CD4-positive, alpha-beta T cell treated with Interleukin-10 for 1 hour (primary cell): ENCODE measurements at places on chromosomes 3 and 15.

DNA sequence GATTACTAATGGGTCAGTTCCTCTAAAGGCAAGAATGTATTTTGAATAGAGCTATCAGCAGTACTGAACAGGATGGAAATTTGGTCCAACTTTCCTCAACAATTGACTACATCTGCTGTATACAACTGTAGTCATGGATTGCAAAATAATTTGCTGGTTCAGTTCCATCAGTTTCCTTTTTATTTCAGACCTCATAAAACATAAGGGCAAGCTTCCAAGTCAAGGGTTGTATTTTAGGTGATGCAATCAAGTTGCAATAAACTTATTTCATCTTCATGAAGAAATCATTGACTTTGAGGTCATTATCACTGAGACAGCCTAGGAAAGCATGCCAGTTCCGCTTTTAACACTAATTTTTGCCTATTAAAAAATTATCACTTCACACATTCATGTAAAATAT lies 90.4 kb upstream of the TSEN2 start:
- no peak for DNase-seq

GRCh38 chr15:32986147-32986546 lies 208.4 kb downstream of the FMN1 start:
- DNase-seq = no peak

DNA sequence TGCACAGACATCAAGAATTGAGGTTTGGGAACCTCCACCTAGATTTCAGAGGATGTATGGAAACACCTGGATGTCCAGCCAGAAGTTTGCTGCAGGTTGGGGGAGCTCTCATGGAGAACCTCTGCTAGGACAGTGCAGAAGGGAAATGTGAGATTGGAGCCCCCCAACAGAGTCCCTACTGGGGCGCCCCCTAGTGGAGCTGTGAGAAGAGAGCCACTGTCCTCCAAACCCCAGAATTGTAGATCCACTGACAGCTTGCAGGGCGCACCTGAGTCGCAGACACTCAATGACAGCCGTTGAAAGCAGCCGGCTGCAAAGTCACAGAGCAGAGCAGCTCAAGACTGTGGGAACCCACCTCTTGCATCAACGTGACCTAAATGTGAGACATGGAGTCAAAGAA lies 34.6 kb upstream of the EPHA6 start:
- no peak for DNase-seq

GRCh38 chr3:13536832-13537231 lies 12.1 kb upstream of the FBLN2 start:
- no peak for DNase-seq

GRCh38 chr3:149575961-149576564 lies 81.8 kb downstream of the WWTR1 start:
- no peak for DNase-seq
